ENCODE measurements at places on chromosomes 7 and 10.

GRCh38 chr10:21832821-21833130, 170.8 kb downstream of the DNAJC1 start:
- DNase-seq, result no peak

DNA sequence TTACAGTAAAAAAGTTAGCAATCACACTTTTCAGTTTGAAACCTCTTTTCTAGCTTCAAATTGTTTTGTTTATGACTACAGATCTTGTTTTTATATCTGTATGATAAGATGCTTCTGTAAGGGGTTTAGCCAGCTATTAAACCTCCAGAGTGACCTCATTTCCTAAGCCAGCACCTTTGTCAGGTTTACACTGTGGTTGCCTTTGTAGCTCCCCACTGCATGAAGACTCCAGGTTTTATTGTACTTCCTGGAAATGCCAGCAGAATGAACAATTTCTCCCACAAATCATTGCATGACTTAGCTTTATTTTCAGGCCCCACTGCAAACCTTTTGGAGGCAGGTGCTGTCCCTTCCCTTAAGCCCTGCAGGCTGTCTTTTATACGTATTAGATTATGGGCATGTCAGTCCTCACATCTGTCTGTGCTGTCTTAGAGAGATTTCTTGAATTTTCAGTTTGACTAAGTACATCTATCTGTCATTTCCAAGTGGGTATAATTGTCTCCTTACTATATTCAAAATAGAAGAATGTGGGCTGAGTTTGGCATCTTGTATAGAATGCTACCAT, 8.2 kb upstream of the AGR3 start:
- no peak for DNase-seq

DNA sequence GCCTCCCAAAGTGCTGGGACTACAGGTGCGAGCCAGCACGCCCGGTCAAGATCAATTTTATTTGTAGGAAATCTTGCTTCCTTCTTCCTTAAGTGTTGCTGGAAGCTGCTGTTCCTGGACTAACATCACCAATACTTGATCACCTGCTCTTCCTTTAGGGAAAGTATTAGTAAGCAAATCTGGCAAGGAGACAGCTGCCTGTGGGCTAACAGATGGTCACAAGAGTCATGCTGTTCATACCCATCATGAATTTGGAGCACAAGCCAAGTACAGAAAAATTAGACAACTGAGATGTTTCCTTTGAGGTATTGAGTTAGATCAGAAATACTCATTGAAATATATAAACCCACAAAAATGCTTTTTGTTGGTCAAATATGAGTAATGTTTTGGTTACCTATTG, 27.9 kb downstream of the BAIAP2L1 start:
- no peak for DNase-seq

- no peak for DNase-seq
Measured at GRCh38 chr7:1197997-1198625, 34.6 kb upstream of the UNCX start.

GRCh38 chr7:55127622-55128081, 108.8 kb downstream of the EGFR start:
- DNase-seq, result no peak

DNA sequence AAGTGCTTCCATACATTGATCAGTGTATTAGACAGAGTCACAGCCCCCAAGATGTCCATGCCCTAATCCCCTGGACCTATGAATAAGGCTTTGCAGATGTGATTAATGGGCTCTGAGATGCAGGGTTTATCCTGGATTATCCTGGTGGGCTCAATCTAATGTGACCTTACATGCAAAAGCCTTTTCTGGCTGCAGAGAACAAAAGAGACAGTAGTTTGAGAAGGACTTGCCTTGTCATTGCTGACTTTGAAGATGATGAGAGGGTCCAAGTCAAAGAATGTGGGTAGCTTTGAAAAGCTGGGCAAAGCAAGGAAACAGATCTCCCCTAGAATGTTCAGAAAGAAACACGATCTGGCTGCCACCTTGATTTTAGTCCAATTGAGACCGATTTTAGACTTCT, 238.7 kb downstream of the CCSER2 start:
- DNase-seq, result no peak

- no peak for DNase-seq
Measured at GRCh38 chr7:151430391-151431205, 9.3 kb downstream of the CRYGN start.

- peak; percentile 37 for DNase-seq
Measured at GRCh38 chr7:48875045-48875916, 49.1 kb upstream of the CDC14C start.

DNA sequence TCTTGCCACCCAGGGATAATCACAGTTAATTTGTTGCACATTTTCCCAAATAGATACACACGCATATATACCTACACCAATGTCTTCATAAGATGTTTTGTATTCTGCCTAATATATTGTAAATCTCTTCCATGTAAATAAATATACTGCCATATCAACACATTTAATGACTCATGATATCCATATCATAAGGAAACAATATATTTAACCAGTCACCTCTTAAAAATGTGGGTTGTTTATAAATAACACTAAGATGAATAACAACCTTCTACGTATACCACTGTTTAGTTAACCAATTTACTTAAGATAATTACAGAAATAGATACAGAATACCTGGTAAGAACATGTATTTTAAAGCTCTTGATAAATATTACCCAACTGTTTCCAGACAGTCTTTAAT, 38.2 kb downstream of the ELAPOR2 start:
- no peak for DNase-seq

- DNase-seq, result no peak
Measured at GRCh38 chr10:30432622-30433305, 1.2 kb upstream of the MAP3K8 start.

GRCh38 chr7:149427096-149427680, 33.7 kb downstream of the ZNF777 start:
- DNase-seq, result no peak

GRCh38 chr10:93178226-93178625, 104.5 kb downstream of the CYP26A1 start:
- no peak for DNase-seq

GRCh38 chr10:15370856-15371701, at the start of gene FAM171A1:
FAM171A1 (minus strand) TSS chr10:15371289; CDS start chr10:15371052, 237 bp downstream.
- DNase-seq, result peak; percentile 73

DNA sequence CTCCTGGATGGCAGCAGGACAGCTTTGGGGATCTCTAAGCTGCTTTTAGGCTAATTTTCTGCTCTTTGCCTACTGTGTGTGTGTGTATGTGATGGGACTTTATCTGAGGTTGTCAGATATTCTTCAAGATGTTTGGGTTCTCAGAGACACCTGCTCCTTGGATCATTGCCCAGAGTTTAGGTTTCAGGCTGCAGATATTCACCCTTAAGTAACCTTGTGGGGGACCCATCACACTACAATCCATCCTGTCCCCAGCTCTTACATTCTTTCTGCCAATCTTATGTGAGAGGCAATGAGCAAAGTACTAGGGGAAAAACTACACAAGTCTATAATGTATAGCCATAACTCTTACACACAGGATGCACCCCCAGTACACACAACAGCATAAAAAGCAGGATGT, 263.0 kb upstream of the ZWINT start:
- no peak for DNase-seq

DNA sequence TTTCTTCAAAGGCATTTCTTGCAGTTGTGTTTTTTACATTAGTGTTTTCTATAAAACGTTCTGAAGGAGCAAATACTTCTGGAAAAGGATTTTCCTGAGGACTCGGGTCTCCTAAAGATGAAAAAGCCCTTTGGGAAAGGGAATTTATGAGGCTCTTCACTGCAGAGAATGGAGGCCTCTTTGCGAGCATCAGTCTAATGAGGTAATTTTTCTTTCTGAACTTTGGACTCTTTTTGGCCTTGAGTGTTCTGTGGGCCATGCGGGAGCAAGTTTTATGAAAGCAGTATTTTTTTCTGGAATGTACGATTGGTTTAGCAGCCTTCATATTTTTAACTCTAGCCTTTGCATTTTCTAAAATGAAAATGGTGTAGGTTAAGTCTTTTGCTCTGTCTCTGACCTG, 6.4 kb upstream of the ACBD5 start:
- DNase-seq, result no peak

GRCh38 chr7:81161451-81162075, 242.7 kb upstream of the SEMA3C start:
- peak; percentile 49 for DNase-seq

GRCh38 chr7:1873857-1874589, 203.9 kb downstream of the ELFN1 start:
- peak; percentile 52 for DNase-seq

DNA sequence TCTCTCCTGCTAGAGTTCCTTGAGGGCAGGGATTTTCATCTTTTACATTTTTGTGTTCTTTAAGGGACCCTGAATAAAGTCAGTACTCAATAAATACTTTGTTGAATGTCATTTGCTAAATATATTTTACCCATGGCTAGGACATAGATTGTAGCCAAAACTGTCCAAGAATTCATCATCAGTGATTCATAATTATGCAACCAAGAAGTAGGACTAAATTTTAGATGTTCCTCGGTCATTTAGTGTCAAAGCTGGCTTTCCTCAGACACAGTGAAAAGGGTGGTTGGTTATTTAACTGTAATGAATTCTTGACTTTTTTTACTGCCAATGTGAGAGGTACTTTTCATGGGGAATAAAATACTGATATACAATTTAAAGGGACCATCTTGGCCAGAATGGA, 3.3 kb downstream of the NUDT13 start:
- no peak for DNase-seq

DNA sequence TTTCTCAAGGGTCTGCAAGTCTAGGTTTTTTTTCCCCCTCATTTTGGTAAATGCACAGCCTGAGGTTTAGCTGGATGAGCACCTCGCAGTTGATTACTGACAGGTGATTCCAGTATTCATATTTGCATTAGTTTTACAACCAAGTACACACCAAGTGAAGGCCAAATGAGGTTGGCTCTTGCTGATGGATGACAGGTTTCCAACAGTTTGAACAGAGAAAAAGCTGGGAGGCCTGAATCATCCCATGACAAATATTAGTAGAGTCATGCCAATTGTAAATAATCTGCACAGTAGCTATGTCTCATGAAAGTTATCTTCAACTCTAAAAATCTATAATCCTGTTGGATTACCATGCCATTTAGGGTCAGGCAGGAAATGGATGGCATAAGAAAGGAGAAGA, 399.8 kb downstream of the HTR7 start:
- no peak for DNase-seq

DNA sequence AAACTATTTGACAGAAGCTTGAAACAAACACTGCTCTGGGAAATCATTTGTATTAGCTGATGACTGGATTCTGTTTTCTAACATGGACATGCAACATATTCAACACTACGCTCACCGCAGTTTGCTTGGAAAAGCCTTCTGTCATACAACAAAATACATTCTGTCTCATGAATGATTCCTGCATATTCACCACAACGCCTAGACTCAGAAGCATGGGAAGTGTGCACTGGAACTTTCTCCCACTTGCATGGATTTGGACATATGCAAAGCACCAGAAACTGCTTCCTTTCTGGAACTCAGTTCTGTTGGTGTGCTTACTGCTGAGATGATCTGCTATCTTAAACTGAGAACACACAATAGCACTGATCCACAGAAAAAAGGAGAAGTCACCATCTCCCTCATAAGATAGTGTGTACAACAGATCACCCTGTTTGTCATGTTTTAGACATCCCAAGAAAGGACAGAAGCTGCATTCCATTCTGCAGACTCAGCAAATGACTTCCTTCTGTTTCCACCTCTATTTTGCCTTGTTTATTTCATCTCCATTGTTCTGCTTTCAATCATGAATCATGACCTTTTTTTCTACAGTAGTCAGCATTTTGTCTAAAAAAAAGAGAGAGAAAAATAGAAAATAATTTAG, 115.8 kb downstream of the HTR7 start:
- DNase-seq, result no peak

DNA sequence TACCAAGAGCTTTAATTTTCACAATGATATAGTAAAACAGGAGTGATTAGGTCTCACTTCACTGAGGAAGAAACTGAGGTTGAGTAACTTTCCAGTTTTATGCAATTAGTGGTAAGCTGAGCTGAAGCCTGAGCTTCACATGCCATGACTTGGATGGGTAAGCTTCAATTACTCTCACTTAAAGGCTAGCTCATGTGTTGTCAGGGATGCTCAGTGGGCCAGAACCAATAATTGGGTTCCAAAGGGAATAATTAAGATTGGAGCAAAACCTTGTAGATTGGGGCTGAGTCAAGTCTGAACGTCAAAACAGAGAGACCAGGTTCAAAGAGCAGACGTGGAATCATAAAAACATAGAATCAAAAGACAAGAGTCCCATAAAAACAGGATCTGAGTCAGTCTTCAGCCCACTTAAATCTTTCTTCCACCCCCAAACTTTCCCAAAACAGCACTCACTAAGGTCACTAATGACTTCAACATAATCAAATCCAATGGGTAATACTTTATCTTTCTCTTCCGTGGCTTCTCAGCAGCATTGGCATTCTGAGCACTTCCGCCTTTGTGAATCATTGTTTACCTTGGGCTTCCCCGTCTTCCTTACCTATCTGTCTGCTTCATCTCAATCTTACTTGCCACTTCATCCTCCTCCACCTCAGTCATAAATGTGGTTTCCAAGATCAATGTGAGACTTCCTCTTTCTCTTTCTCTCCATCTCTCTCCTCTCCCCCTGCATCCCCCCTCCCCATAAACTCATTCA, 23.0 kb upstream of the EGFR start:
- DNase-seq, result no peak

DNA sequence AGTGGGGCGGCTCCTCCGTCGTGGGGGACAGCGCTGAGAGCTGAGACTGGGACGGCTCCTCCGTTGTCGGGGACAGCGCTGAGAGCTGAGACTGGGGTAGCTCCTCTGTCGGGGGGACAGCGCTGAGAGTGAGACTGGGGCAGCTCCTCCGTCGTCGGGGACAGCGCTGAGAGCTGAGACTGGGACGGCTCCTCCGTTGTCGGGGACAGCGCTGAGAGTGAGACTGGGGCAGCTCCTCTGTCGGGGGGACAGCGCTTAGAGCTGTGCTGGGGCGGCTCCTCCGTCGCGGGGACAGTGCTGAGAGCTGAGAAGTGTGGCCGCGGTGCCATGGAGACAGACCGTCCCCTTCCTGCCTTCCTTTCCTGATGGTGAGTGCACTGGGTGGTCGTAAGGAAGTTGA, 136.4 kb downstream of the DYNC2I1 start:
- DNase-seq, result no peak

GRCh38 chr10:83332690-83333089, 806.6 kb upstream of the GHITM start:
- DNase-seq, result no peak

- no peak for DNase-seq
Measured at GRCh38 chr10:132541129-132541528, 3.5 kb downstream of the INPP5A start.
